NB4 (cell line): ENCODE measurements at places on chromosomes 5 and 9.
A peak's percentile ranks its signal among the peaks of the same experiment; 100 is the strongest.

- DNase-seq: no peak
These were observed 141.7 kb upstream of the MARCHF11 start for GRCh38 chr5:16321284-16321683.

- DNase-seq: peak; percentile 15
These were observed 220.7 kb downstream of the FANCC start for GRCh38 chr9:95096807-95097206.

GRCh38 chr5:179495906-179496455, 54.4 kb upstream of the RUFY1 start:
- no peak for DNase-seq

GRCh38 chr9:14212697-14213420, 101.1 kb downstream of the NFIB start:
- DNase-seq: no peak

DNA sequence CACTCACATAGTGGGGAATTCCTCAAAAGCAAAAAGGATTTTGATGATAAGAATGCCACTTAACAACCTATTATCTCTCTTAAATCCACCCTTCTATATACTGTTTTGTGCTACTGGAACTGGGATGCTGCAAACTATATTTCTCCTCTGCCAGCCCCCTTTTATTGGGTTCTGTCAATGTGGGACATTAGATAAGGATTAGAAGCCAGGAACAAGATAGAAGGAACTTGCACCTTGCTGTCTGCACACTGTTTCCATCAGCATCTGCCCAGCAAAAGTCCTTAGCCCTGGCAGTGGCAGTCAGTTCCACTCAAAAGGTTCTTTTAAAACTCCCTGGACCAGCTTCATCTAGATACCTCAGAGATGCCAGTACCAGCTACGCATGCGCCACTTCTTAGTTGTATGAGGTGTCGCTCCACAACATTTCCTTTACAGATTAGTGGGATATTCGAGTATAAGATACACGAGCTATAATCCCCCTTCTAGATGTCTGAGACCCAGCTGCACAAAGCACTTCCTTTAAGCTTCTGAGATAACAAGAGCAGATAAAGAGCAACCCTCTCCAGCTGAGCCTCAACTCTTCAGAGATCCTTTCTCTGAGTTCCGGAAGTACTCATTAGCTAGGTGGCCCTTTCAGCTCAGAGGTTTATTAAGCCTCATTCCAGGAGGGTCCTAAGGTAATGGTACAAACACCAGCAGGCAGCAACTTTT, 45.3 kb downstream of the CERT1 start:
- no peak for DNase-seq

DNA sequence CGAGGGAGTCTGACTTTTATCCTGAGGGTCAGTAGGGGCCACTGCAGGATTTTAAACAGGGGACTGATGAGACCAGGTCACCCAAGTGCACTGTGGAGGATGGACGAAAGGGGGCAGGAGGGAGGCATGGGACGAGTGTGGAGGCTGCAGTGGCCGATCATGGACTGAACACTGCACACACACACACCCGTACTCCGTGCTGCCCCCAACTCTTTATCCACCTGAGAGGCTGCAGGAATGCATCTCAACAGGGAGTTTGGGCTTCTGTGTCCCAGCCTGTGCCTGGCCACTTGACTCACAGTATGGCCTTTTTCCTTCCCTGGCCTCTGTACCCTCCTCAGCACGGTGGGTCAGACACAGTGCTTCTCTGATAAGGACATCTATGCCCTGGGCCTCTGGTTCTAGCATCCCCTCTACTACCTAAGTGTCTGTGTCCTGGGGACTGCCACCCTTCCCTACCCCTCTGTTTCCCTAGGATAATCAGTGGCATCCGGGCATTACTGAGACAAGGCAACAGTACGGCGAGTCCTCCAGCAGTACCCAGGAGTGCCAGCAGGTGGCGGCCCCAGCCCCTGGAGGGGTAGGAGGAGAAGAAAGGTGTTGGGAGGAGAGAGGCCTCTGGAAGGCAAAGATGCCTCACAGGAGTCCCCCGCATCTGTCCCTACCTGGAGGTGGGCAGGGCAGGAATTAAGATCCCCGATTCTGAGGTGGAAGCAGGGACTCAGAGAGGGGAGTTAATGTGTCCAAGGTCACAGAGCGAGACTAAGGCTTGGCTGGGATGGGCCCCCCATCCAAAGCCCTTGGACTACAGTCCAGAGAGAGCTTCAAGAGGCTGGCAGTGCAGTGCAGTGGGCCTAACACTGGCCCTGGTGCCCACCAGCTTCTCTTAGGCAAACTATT, 5.1 kb upstream of the CDX1 start:
- DNase-seq: peak; percentile 77

- peak; percentile 57 for DNase-seq
These were observed 584.4 kb upstream of the ACO1 start for GRCh38 chr9:31799953-31800609.

DNA sequence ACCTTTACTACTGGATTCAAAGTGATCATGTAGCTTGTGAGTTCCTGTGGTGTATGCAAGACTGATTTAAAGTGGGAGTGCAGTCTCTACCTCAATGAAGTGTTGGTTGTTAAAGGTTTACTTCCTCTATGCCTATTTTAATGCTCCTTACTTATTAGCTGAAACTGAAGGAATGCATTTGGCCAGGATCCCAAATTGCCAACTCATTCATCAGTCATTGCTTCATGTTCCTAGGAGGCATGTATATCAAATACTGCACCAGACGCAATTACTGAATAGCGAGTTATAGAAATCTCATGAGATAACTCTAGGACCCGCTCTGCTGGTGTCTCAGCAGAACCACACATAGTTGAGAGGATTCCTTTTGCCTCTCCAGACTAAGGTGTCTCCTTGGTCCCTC, 143.0 kb upstream of the RPS23 start:
- no peak for DNase-seq

GRCh38 chr9:17824616-17825264, 245.9 kb downstream of the SH3GL2 start:
- DNase-seq: no peak

GRCh38 chr5:115611873-115612272, 9.6 kb upstream of the TICAM2 start:
- DNase-seq: no peak

- DNase-seq: no peak
These were observed 389.0 kb upstream of the GRIA1 start for GRCh38 chr5:153101235-153102180.

- DNase-seq: no peak
These were observed 387.5 kb downstream of the CDH12 start for GRCh38 chr5:22465616-22466015.

DNA sequence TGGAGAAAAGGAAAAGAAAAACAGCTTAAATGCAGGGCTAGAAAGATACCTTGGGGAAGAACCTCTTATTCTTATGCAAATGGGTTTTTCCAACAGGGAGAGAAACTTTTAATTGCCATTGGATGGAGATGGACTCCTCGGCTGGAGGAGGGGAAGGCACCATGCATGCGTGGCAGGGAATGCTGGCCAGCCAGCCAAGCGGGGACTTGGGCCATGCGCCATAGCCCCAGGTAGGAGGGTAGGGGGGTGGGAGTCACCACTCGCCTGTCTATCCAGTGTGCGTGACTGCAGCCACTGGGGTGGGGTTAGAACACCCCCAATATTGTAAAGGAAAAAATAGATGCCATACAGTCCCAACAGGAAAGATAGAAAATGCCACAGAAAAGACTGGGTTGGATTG, 119.9 kb upstream of the ELAVL2 start:
- no peak for DNase-seq

- peak; percentile 93 for DNase-seq
These were observed 32.9 kb upstream of the MAN2A1 start for GRCh38 chr5:109656829-109657228.

GRCh38 chr5:169880012-169880663, 100.2 kb downstream of the INSYN2B start:
- no peak for DNase-seq

- no peak for DNase-seq
These were observed 1.4 kb upstream of the N4BP3 start for GRCh38 chr5:178111925-178112324.

DNA sequence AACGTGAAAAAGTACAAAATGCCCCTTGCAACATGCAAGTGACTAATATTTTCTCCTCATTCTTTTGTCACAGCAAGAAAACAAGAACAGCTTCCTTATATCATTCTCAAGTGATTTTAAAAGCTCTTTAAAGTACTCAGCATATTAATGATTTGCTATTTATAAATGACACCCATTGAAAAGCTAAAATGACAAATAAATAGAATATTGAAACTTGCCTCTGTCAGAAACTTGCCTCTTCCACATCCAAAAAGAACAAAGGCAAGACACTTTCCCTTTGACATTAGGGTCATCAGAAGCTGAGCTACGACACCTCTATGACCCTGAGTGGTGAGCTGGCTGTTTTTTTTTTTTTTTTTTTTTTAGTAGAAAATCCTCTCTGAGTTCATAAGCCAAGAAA, 339.6 kb upstream of the ITGA1 start:
- no peak for DNase-seq

- no peak for DNase-seq
These were observed 26.8 kb upstream of the TNFAIP8 start for GRCh38 chr5:119328753-119329602.

DNA sequence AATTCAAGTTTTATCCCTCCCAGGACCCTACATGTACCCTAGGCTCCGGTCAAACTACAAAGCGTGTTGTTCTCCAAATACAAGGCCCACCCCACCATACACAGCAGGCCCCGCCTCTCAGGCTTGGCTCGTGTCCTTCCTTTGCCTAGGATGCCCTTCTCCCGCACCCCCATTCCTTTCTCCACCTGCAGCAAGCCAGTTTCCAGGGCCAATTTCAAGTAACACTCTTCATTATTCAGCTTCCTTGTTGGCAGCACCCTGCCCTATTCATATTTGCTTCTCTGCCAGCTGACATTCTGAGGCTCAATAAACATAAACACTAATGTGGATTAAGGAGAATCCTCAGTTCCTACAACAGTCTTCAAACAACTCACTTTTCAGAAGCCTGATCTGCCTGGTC, 31.7 kb downstream of the EPB41L4B start:
- no peak for DNase-seq

DNA sequence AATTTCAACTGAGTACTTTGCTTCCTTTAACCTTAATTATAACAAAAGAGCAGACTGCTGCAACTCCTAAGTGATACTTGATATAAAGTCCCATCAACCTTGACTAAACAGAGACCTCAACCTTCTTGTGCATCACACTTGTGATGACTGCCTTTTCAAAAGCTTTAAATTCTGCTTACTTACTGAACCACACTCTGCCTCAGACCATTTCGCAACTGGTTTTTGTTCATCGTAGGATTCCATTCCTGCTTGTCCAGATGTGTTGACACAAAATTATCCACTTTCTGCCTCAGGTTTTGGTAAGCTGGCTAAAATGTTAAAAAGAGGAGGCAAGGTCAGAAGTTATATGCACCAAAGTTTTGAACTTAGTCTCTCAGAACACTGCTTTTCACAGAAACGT, 3.5 kb downstream of the BOD1 start:
- peak; percentile 12 for DNase-seq

- no peak for DNase-seq
These were observed 294.8 kb downstream of the ATPSCKMT start for GRCh38 chr5:9954869-9955268.

DNA sequence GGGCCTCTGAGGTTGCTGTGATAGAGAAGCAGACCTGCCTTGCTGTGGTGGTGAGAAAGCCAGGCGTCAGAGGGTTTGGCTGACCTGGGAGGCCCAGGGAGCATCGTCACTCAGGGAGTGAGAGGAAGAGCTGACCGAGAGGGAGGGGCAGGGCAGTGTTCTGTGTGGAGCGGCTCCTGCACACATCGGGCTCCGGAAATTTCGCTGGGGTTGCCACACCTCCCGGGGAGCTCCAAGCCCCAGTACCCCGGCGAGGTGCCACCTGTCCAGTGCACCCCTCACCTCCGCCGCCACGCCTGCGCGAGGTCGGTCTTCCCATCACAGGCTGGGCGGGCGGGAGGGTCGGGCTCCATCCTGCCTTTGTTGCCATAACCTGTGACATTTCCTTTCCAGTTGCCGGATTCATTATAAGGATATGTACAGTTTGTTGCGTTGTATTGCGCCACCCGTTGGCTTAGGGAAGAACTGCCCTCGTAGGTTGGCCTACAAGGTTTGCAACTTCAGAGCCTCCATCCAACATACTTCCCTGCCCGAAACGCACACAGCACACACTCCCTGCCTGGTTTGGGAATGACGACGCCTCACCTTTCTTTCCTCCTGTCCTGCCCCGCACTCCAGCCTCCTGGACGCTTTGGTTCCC, 223.2 kb downstream of the CACNA1B start:
- peak; percentile 41 for DNase-seq

DNA sequence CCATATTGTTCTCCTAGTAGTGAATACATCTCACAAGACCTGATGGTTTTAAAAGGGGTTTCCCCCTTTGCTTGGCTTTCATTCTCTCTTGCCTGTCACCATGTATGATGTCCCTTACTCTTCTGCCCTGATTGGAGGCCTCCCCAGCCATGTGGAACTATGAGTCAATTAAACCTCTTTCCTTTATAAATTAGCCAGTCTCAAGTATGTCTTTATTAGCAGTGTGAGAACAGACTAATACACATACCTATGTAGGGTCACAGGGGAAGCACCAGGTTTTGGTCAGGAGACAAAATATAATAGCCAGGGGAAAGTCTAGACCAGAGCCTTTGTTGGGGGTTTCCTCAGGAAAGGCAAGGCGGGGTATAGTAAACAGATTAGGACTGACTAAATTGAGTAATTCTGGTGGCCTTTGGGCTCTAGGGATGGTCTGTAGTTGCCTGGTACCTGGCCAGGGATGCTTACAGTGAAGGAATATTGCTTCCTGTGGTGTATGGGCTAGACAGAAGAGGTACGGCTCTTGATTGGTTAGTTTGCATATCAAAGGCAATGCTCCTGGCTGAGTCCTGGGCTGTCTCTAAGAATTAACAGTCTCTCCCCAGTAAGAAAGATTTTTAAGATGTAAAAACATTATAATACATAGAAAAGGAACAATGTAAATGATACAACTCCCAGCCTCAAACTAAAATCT, 254.5 kb downstream of the ELAVL2 start:
- no peak for DNase-seq

DNA sequence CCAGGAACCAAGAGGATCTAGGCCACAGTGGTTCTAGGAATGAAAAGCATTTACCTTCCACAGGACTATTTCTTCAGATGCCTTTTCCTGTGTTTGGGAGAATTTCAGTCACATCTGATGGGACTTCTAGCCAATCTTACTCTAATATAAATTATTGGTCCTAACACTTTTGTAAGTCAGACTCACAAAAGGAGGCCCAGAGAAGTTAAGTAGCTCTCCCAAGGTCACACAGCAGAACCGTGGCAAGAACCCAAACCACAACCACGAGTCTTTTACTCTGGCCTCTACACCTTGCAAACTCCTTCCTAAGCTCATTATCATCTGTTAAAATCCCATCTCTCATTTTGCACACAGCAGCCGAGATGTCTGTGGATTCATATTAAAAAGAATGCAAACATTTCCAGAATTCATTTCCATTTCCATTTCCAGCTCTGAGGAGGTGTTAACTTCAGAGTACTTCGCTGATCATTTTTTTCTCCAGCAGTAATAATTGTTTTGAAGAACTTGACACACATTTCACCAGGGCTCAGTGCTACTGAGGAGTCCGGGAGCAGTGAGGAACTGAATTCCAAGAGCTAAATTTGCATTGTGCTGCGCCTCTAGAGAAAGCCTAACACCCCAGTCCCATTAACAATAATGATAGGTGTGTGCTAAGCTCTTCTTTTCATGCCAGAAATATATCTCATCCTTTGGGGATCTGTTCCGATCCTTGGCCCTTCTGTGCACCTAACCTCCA, 168.1 kb downstream of the SEMA6A start:
- no peak for DNase-seq

GRCh38 chr5:120207129-120207528, 257.0 kb upstream of the PRR16 start:
- no peak for DNase-seq

- DNase-seq: no peak
These were observed 149.3 kb upstream of the COL5A1 start for GRCh38 chr9:134492281-134492691.

- DNase-seq: no peak
These were observed 1077.9 kb upstream of the C9orf72 start for GRCh38 chr9:28651050-28651722.
